ENCODE measurements at places on chromosomes 4 and X.

- no peak for DNase-seq
Measured at GRCh38 chrX:43657671-43658070, 1.6 kb downstream of the MAOA start.

- no peak for DNase-seq
Measured at GRCh38 chr4:1075809-1076699, 37.3 kb downstream of the RNF212 start.

- no peak for DNase-seq
Measured at GRCh38 chr4:110510277-110510676, 34.3 kb downstream of the ENPEP start.

DNA sequence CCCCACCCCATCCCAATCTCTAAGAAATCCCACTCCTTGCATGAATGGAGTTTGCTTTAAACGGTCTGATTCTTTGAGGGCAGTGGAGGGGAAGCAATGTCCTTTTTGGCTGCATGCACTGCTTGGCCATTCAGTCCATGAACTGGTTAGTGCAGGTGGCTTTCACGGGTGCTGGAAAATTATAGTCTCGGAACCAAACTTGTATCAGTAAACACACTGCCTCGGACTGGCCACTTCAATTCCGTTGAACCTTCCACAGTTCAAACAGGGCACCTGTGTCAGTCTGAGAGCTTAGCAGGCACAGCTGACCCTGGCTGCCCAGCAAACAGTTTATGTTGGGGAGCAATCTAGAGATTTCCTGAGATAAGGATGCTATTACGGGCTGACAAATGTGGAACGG, 255.6 kb downstream of the DHX15 start:
- DNase-seq, result no peak

DNA sequence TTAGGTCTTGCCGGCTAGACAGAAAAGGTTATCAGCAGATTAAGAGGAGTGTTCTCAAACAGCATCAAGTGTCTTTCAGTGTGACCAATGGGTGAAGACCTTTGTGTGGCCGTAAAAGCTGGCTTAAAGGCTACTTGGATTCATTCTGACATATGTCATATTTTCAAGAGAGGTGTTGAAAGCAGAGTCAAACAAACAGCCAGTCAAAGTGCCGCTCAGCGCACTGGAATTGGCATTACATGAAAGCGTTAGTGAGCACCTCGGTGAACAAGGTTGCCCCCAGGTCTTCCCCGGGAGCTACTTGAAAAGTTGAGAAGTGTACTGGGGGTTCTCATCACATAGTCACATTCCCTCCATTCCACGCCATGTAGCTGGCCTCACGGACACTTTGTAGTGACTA, 148.9 kb downstream of the SOX3 start:
- DNase-seq, result no peak

- DNase-seq, result no peak
Measured at GRCh38 chr4:60637976-60638375, 562.1 kb upstream of the ADGRL3 start.

Data from activated naive CD8-positive, alpha-beta T cell treated with anti-CD3 and anti-CD28 coated beads, Interleukin-2, amount 50 U/mL, for 24 hours (primary cell).